Fibroblast of lung (primary cell): ENCODE measurements at places on chromosomes 13 and 19. TPM values are rescaled to one million over a fixed set of nuclear protein-coding genes. Genes with fewer than 3 reads are reported as not detected.

SMAD9 gene
- 2.6 and 4.8 TPM in 2 replicates for total RNA-seq

SYNGR4 gene
- not detected in 2 replicates for total RNA-seq

SPACA4 gene
- total RNA-seq, result not detected in 2 replicates

ZNF132 gene
- total RNA-seq, result 9.5 and 14.5 TPM in 2 replicates

LILRA1 gene
- not detected in 2 replicates for total RNA-seq

LSR gene
- 0.26 and 0.33 TPM in 2 replicates for total RNA-seq

DCT gene
- total RNA-seq, result under 0.01 and 0.17 TPM in 2 replicates

OR7A5 gene
- not detected in 2 replicates for total RNA-seq

CALR3 gene
- not detected in 2 replicates for total RNA-seq

NKPD1 gene
- 0.17 and 0.26 TPM in 2 replicates for total RNA-seq

CLIP3 gene
- total RNA-seq, result 8.2 and 19.8 TPM in 2 replicates

LMTK3 gene
- total RNA-seq, result under 0.01 and 0.17 TPM in 2 replicates

GJB2 gene
- total RNA-seq, result under 0.01 TPM in 1 of 2 replicates, not detected in the other

PLIN5 gene
- total RNA-seq, result not detected in 2 replicates

DNA sequence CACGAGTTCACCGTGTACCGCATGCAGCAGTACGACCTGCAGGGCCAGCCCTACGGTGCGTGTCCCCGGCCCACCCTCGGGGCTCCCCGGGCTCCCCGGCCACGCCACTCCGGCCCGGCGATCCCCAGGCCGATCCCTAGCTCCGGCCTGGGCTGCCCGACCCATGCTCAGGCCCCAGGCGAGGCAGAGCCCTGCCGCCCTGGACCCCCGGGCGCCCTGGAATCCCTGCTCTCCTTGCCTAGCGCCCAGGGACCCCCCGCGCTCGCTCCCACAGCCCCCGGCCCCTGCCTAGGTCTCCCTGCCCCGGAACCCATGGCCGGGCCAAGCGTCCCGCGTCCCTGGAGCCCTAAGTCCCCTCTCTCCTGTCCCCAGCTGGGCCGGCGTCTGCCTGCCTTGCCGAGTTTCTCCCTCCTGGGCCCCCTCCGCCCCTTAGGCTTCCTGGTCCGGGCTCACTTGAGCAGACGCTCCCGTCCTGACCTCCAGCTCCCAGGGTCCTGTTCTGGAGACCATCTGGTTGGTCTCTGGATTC, 494 bp downstream of the NCLN start:
- DNase-seq, result no peak

GRCh38 chr19:8109890-8110662, 39.3 kb downstream of the FBN3 start:
- no peak for DNase-seq

DNA sequence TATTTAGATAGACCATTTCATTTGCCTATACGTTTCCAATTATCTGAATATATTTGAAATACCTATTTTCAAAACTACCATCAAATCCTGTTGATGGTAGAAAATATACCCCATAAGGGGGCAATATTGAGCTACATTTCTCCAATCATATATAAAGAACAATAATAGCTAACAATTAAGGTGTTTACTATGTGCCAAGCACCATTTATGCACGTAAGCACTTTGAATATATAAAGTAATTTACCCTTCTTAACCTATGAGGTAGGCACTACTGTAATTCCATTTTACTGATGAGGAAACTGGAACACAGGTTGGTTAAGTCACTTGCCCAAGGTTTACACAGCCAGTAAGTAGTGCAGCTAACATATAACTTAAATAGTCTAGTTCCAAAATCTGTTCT, 79.2 kb downstream of the UBL3 start:
- DNase-seq, result peak; percentile 23

GRCh38 chr13:40211586-40211968, 454.9 kb downstream of the FOXO1 start:
- no peak for DNase-seq

GRCh38 chr13:113051641-113052040, 54.0 kb upstream of the F7 start:
- DNase-seq, result no peak

GRCh38 chr13:95145587-95145986, 155.7 kb downstream of the ABCC4 start:
- no peak for DNase-seq

GRCh38 chr13:51704399-51705313, 99.3 kb downstream of the DHRS12 start:
- no peak for DNase-seq

- peak; percentile 87 for DNase-seq
Measured at GRCh38 chr19:55605637-55606470, at the start of gene ZNF865. Gene ZNF865, plus strand, starts transcription at chr19:55605647. Its CDS starts 7,972 bp downstream, at chr19:55613619.

DNA sequence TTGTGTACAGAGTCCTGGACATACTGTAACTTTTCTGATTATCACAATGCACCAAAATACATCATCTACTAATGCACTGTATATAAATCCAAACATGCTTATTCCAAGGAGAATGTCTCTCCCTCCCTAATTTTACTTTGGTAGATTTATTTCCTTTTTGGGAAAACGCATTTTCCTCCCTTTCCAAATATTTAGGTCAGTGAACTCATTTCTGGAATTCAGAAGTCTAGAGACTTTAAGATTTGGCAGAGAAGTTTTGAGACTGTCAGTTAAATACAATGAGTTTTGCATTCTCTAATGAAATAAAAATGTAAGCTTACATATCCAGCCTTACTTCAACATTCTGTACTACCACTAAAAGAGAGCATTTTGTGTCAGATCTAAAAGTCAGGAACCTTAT, 165.8 kb upstream of the EDNRB start:
- DNase-seq, result no peak

- peak; percentile 63 for DNase-seq
Measured at GRCh38 chr13:24071423-24072075, 89.0 kb upstream of the SPATA13 start.

GRCh38 chr19:43425567-43426392, 11.1 kb downstream of the TEX101 start:
- DNase-seq, result peak; percentile 19

DNA sequence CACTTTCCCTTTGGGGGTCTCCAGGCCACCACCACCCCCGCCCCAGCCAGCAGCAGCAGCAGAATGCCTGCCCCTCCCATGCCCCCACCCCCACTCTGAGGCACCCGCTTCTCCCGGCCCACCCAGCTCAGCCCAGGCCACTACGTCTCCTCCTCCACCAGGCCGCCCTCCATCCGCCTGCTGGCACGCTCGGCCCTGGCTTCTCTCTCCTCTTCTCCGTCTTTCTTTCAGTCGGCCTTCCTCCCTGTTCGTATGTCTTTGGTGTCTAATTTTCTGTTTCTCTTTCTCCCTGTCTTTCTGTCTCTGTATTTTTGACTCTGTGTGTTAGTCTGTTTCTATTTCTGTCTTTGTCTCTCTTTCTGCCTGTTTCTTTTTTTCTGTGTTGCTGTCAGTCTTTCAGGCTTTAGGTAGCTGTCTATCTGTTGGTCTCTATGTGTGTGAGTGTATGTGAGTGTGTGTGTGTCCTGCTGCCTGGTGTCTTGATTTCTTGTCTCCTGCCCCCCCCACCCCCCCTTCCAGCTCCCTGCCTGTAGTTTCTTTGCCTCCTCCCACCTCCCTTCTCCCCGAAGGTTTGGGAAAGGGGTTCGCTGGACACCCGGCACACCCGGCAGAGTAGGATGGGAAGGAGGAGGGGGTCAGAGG, at the start of gene LGI4:
Gene LGI4, minus strand, starts transcription at position 459 of the 642 bp plus-strand sequence. Its CDS starts 379 bp downstream, at position 80.
- DNase-seq, result no peak

DNA sequence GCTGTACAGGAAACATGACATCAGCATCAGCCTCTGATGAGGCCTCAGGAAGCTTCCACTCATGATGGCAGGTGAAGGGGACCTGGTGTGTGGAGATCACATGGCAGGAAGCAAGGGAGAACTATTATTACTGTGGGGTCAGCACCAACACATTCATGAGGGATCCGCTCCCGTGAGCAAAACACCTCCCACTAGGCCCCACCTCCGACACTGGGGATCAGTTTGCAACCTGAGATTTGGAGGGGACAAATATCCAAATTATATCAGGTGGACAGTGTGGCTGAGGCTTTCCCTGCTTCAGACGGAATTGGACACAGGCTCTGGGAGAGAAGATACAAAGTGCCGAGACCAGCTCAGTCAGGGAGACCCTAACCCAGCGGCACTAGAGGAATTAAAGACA, 5.7 kb upstream of the ZNF792 start:
- no peak for DNase-seq

- DNase-seq, result peak; percentile 50
Measured at GRCh38 chr13:40664350-40665125, 1.9 kb downstream of the FOXO1 start.

- DNase-seq, result no peak
Measured at GRCh38 chr19:41637484-41637883, 10.6 kb upstream of the CEACAM4 start.

- no peak for DNase-seq
Measured at GRCh38 chr13:40345149-40345514, 321.3 kb downstream of the FOXO1 start.

GRCh38 chr13:77699059-77699680, 1.7 kb downstream of the SLAIN1 start:
- DNase-seq, result no peak

DNA sequence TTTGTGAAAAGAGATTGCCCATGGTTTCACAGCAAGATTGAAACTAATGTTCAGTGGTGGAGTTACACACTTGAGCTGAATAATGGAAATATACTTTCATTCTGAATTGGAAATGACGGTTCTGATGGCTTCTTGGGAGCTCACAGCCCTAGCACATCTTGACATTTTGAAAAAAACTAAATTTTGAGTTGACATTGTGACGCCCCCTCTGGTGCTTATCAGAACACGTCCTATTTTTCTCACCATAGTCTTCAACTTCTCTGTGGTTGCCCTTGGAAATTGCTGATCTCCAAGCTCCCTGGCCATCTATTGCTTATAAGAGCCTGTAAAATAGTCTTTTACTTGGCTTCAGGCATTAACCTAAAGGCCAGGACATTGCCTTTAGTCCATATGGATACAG, 202.1 kb downstream of the OXGR1 start:
- no peak for DNase-seq

DNA sequence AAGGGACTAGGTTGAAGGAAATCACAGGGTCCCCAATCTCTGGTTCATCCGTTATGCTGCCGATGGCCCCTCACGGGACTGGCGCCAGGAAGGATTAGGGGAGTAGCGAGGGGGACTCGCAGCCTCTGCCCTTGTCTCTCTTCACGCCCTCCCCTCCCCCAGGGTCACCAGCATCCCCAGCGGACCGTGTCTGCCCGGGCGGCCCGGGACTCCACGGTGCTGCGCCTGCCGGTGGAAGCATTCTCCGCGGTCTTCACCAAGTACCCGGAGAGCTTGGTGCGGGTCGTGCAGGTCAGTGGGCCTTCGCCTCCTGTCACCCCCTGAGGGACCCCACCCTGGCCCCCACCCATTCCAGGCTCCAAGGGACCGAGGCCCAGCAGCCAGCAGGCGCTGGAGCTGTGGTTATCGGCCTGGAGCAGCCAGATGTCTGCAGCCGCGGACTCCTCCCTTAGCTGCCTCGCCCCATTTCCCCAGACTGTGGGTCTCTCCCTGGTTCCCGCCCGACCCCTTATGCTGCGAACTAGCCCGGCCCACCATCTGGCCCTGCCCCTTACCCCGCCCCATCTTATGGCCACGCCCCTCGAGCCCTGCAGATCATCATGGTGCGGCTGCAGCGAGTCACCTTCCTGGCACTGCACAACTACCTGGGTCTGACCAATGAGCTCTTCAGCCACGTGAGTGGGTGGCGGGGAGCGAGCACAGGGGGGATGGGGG, 5.4 kb downstream of the PNPLA6 start:
- DNase-seq, result no peak

DNA sequence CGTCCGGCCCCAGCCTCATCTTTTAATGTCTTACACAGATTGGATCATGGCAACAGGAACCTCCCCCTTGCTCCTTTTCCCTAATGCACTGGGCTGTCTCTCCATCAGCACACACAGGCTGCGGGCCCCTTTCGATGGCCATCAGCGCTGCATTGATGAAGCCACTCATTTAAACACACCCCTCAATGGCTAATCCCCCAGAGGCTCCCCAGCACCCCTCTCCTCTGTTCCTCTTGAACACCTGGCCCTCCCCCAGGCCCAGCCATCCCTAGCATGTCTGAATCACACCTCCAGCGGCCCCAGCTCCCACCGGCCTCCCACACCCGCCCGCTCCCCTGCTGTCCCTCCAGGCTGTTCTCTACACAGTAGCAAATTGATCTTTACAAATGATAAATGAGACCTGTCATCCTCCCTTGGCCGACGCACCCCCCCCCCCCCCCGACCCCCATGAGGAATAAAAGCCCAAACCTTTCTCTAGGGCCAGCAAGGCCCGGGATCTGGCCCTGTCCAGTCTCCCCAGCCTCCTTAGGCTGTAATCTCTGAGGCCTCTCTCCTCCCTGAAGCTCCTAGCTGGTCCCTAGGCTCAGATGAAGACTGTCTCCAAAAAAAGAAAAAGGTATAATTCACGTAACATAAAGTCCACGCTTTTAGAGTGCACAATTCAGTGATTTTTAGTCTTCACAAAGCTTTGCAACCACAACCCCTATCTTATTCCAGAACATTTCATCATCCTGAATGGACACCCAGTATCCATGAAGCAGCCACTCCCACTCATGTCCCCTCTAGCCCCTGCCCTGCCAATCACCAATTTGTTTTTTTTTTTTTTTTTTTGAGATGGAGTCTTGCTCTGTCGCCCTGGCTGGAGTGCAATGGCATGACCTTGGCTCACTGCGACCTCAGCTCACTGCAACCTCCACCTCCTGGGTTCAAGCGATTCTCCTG, 7.4 kb downstream of the RPL28 start:
- DNase-seq, result no peak

GRCh38 chr13:95749545-95749944, 72.6 kb downstream of the DNAJC3 start:
- no peak for DNase-seq

DNA sequence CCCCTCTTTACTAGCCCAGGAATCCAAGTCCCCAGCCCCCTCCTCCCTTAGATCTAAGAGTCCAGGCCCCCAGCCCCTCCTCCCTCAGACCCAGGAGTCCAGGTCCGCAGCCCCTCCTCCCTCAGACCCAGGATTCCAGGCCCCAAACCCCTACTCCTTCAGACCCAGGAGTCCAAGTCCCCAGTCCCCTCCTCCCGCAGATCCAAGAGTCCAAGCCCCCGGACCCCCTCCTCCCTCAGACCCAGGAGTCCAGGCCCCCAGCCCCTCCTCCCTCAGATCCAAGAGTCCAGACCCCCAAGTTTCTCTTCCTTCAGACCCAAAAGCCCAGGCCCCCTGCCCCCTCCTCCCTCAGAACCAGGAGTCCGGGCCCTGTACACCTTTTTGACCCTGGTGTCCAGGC, 11.5 kb downstream of the SPACA6 start:
- DNase-seq, result no peak

DNA sequence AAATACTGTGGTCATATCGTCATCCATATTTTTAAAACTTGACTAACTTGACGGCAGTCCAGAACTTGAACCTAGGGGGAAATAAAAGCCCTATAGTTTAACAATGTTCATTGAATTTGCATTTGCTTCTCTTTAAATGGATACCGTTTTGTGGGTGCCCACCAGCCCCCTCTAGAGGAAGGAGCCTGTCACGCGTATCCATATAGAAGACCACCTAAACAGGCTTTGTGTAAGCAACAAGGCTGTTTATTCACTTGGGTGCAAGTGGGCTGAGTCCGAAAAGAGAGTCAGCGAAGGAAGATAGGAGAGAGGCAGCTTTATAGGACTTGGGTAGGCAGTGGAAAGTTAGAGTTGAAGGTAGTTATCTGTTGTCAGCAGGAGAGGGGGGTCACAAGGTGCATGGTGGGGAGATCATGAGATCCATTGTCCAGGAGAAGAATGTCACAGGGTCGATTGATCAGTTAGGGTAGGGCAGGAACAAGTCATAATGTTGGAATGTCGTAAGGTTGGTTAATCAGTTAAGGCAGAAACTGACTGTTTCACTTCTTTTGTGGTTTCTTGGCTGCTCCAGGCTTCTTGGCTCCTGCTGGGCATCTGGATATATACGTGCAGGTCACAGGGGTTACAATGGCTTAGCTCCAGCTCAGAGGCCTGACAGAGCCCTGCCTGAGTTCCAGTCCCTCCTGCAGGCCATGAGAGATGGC, 42.5 kb upstream of the ANKRD10 start:
- no peak for DNase-seq

GRCh38 chr19:3687774-3688706, 12.2 kb downstream of the PIP5K1C start:
- no peak for DNase-seq
